Mesothelial cell of epicardium (in vitro differentiated cells): ENCODE measurements at places on chromosomes 2 and 18.

GRCh38 chr18:63255435-63255834, 64.1 kb downstream of the BCL2 start:
- peaks cover 3% of the 10 kb centered on the region for H3K36me3 ChIP-seq
- no peaks in the 10 kb centered on the region for H3K27me3 ChIP-seq
- H3K4me3 ChIP-seq = no peak overlapping the region
- no peak for DNase-seq
- no peak overlapping the region for H3K27ac ChIP-seq

GRCh38 chr2:68715353-68716041, 19.1 kb upstream of the ARHGAP25 start:
- DNase-seq = no peak
- no peaks in the 10 kb centered on the region for H3K36me3 ChIP-seq
- no peaks in the 10 kb centered on the region for H3K4me1 ChIP-seq

GRCh38 chr2:189933911-189934399, 128.6 kb downstream of the MSTN start:
- H3K4me1 ChIP-seq = peaks cover 8% of the 10 kb centered on the region
- H3K27ac ChIP-seq = no peak overlapping the region
- H3K27me3 ChIP-seq = no peaks in the 10 kb centered on the region
- H3K36me3 ChIP-seq = no peaks in the 10 kb centered on the region
- H3K4me3 ChIP-seq = no peak overlapping the region

- H3K36me3 ChIP-seq = no peaks in the 10 kb centered on the region
- H3K27me3 ChIP-seq = peaks cover 26% of the 10 kb centered on the region
Measured at GRCh38 chr18:58484989-58485981, 143.6 kb downstream of the ALPK2 start.

- no peak for DNase-seq
- H3K4me1 ChIP-seq = peaks cover 9% of the 10 kb centered on the region
- peak overlapping the region; percentile 61 for H3K4me3 ChIP-seq
- peaks cover 87% of the 10 kb centered on the region for H3K27me3 ChIP-seq
Measured at GRCh38 chr18:72868585-72869225, 918 bp upstream of the NETO1 start.

DNA sequence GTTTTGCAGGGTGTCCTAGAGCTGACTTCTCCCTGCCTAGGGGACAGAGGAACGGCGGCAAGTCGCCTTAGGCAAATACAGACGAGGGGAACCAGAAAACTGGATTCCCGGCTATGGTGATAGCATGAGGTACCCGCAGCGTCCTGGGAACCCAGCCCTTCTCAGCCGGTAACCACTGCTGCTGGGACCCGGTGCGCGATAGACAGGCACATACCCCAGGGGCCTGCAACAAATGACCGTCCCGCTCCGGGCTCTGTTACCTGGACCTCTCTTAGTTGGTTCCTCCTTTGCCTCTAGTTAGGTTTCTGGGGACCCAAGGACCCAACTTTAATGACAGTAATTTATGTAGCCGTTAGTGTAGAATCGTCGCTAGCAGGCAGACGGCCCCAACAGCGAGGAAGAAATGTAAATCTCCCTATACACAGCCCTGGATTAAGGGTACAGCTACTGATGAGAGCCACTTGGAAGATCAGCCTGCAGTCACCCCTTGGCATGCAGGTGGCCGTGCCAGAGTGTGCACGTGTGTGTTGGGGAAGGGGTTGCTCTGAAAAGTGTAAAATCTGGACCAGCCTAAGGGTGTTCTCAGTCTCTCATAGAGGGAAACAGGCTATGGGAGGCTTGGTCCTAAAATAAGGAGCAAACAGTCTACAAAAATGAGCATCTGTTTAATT, 819 bp upstream of the SERPINE2 start:
- H3K36me3 ChIP-seq = no peaks in the 10 kb centered on the region
- no peak overlapping the region for H3K27ac ChIP-seq
- DNase-seq = no peak
- peak overlapping the region; percentile 70 for H3K4me3 ChIP-seq
- H3K27me3 ChIP-seq = peaks cover 84% of the 10 kb centered on the region

DNA sequence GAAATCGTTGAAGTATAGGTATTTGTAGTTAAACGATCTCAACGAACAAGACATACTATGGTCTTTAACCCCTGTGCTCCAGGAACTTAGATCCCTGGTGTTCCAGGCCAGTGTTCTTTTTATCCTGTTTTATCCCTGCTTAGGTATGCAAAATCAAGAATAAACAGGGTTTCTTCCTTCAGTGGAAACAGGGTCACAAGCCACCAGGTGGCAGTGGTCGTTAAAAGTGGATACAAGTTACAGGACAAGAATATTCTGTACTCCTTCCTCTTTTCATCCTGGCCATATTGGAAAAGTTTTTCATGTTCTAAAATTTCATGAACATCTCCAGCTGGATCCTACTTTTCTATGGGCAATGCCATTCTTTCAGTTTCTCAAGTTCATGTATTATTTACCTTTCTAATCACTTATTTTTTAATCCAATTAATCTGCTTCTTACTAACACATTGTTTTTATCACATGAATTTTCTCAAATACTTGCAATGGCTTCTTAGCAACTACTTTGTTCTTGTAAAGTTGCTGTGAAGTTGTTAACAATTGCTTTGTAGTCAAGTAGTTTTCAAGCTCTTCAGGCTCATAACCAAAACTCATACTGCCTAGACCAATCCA, 16.4 kb upstream of the HNMT start:
- H3K27ac ChIP-seq = no peak overlapping the region
- peaks cover 42% of the 10 kb centered on the region for H3K4me1 ChIP-seq
- no peaks in the 10 kb centered on the region for H3K27me3 ChIP-seq
- H3K36me3 ChIP-seq = no peaks in the 10 kb centered on the region

DNA sequence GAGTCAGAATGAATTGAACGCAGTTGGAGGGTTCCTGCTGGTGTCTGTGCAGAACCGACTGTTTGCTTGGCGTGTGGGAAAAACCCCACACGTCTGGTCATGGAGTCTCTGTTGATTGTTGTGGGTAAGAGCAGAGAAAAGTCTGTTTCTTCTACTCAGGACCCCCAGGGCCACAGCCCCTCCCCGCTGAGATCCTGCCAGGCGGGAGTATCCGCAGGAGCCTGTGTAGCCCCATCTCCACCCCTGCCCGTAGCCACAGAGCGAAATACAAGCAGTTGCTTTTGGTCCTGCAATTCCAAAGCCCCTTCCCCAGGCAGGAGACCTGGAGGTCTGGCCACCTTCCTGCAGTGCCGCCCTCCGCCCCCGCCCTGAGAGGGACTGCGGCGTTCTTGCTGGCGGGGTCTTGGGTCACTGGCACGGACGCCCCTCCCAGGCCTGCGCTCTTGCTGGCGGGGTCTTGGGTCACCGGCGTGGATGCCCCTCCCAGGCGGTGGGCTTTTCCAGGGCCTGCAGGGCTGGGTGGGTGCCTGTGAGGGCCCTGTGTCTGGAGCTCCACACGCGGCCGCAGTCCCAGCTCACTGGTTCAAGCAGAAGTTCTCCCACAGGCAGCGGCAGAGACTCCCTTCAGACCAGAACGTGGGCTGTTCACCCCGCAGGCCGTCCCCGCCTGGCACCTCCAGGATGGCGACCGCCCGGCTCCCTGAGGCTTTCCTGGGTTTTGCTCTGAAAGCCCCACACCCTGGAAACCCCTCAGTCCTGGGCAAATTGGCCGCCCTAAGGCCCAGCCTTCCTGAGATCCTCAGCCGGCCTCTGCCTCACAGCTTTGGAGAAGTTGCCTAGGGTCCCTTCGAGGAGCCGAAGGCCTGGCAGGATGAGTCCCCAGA, 76.0 kb upstream of the CTDP1 start:
- H3K4me3 ChIP-seq = no peak overlapping the region
- H3K27me3 ChIP-seq = peaks cover 6% of the 10 kb centered on the region
- H3K27ac ChIP-seq = no peak overlapping the region
- H3K36me3 ChIP-seq = no peaks in the 10 kb centered on the region
- H3K4me1 ChIP-seq = peaks cover 14% of the 10 kb centered on the region

GRCh38 chr2:238087211-238087610, 12.9 kb upstream of the ESPNL start:
- no peak overlapping the region for H3K4me3 ChIP-seq
- no peak overlapping the region for H3K27ac ChIP-seq
- DNase-seq = no peak
- H3K27me3 ChIP-seq = no peaks in the 10 kb centered on the region

DNA sequence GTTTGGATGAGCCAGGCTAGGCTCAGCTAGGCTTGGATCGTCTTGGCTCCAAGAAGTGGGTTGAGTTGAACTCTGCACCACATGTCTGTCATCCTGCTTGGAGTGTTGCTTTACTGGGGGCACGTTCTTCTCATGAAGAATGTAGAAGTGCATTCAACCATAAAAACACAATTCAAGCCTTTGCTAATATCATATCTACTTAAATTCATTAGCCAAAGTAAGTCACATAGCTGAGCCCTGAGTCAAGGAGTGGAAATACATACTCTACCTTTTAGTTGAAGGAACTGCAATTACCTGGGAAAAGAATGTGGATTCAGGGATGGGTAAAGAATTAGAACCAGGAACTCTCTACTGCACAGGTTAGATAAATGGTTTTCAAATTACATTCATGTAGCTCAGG, 360.4 kb upstream of the KCNH7 start:
- no peak for DNase-seq
- H3K27me3 ChIP-seq = no peaks in the 10 kb centered on the region
- no peak overlapping the region for H3K4me3 ChIP-seq
- H3K36me3 ChIP-seq = no peaks in the 10 kb centered on the region
- no peak overlapping the region for H3K27ac ChIP-seq

- no peaks in the 10 kb centered on the region for H3K36me3 ChIP-seq
- no peak overlapping the region for H3K4me3 ChIP-seq
- no peaks in the 10 kb centered on the region for H3K27me3 ChIP-seq
- DNase-seq = no peak
- H3K4me1 ChIP-seq = no peaks in the 10 kb centered on the region
Measured at GRCh38 chr2:178297091-178297411, 102.7 kb downstream of the OSBPL6 start.

DNA sequence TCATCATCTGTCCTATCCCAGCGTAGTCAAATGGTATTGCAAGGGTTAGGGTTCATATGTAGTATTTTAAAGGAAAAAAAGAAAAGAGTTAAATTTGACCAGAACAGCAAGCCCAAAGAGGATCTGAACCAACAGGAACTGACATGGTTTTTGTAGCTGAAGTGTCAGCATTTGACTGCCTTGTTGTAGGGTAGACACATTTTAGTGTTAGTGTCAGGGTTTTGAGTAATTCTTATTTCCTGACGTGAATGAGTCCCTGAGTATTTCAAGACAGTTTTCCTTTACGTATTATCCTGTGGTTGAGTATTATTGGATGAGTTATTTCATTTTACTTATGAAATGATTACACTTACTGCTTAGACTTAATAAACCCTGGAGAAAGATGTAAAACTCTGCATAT, 173.3 kb upstream of the ZEB2 start:
- H3K36me3 ChIP-seq = no peaks in the 10 kb centered on the region
- H3K27me3 ChIP-seq = no peaks in the 10 kb centered on the region
- no peak for DNase-seq
- no peak overlapping the region for H3K27ac ChIP-seq
- H3K4me1 ChIP-seq = peaks cover 8% of the 10 kb centered on the region

DNA sequence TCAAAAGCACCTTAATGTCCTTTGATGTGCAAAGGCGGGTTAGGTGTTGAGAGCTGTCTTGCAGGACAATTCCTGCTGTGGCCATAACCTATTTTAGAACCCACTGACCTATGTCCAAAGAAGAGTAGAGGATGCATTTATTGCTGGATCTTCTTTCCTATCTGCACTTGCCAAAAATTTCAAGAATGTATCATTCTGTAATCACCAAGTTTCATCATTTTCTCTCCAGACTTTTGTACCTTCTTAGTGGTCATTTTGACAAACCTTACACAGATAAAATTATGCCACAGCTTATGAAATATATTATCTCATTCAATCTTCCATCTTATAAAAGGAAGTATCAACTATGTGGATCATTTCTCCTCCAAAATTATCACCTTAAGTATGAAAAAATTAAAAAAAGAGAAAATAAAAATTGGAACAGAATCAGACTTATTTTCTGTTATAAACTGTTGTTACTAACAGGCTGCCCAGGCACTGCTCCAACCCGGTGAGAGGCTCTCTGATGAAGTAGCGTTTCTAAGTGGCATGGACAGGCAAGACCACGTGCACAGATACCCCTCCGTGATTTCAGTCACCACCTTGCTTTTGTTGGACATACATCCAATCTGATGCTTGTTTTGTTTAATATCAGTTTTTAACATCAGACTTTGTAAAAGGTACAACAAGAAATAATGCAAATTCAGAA, 559.9 kb upstream of the ID2 start:
- peak overlapping the region; percentile 95 for H3K27ac ChIP-seq
- H3K4me1 ChIP-seq = peaks cover 60% of the 10 kb centered on the region
- H3K27me3 ChIP-seq = no peaks in the 10 kb centered on the region
- H3K36me3 ChIP-seq = no peaks in the 10 kb centered on the region
- no peak for DNase-seq
- H3K4me3 ChIP-seq = no peak overlapping the region

DNA sequence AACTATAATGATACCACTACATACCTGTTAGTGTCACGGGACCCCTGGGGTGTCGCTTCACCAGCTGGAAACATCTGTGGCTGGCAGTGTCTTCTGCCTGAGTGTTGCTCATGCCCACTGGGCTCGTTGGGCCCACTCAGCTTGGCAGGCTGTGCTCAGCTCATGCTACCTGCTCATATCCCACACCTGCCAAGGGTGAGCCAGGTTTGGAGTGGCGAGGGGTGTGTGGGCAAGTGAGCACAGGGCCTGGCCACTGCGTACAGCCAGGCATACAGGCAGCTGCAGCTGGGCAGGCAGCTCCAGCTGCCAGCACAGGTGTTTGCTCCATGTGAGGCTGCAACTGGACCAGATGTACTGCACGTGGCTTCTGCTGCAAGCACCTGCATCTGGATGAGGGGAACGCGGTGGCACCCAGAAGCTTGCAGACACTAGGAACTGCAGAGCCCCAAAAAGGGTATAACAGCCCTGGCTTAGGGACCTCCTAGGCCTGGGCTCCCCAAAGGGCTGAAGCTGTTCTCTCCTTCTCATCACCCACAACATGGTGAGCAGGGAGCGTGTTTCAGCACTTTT, 70.1 kb downstream of the SUCLG1 start:
- peaks cover 18% of the 10 kb centered on the region for H3K27me3 ChIP-seq
- no peak for DNase-seq
- H3K4me1 ChIP-seq = peaks cover 6% of the 10 kb centered on the region
- no peak overlapping the region for H3K4me3 ChIP-seq

DNA sequence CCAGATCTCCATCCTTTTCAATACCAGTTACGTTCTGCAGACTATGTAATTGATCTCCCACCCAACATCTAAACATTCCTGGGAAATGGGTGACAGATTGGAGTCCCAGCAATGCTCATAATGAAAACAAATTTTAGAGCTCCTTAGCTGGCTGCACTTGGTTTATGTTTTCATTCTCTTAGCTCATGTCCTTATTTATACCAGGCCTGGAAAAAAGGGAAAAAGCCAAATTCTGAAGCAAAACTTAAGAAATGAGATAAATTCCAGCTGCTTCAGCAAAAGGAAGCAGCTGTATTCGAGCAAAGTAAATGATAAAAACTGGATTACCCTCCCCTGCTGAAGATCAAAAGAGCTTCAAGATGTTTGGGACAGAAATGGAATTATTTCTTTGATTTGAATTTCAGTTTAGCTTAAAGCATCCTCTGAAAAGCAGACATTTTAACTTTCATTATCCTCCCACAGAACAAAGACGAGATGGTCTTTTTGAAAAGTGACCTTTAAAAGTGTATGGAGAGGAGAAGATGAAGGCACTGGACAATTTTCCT, 196.5 kb upstream of the THUMPD2 start:
- H3K4me3 ChIP-seq = no peak overlapping the region
- no peaks in the 10 kb centered on the region for H3K27me3 ChIP-seq
- no peaks in the 10 kb centered on the region for H3K36me3 ChIP-seq
- DNase-seq = no peak
- H3K27ac ChIP-seq = no peak overlapping the region

- no peaks in the 10 kb centered on the region for H3K4me1 ChIP-seq
- no peak for DNase-seq
- H3K36me3 ChIP-seq = peaks cover 19% of the 10 kb centered on the region
- no peak overlapping the region for H3K4me3 ChIP-seq
Measured at GRCh38 chr2:3278521-3279218, 98.9 kb downstream of the EIPR1 start.
